ENCODE measurements at places on chromosomes 5 and 9.
A peak's percentile ranks its signal among the peaks of the same experiment; 100 is the strongest.

DNA sequence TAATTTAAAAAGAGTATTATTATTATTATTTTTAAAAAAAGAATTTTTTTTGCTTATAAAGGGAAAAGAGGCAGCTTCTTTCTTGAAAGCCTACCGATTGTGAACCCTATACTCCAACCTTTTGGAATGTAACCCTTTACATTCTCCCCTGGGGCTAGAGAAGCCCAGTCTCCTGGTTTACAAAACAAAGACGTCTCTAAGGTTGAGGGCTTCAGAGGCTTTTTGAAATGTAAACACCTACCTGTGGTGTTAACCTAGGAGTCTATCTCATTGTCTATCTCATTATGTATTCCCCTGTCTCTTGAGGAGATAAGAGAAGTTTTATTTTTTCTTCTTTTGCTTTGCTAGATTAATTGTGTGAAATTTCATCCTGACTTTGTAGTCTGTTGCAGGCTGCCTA lies 4.7 kb downstream of the TNFSF8 start:
- no peak for DNase-seq

DNA sequence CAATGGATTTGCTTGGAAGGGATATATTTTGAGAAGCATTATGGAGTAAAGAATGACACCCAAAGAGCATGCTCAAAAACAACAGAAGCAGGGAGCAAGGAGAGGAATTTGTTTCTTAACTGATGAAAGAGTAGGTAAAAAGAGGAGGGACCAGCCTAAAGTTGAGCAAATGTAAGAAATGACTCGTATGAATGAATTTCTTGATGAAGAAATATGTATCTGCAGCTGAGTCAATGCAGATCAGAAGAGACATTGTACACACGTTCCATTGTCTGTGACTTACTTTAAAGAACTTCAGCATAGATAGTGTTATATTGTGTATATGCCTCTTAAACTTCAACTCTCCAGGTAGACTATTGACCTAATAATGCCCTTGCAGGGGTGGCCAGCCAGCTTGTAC lies 112.7 kb upstream of the NREP start:
- no peak for DNase-seq

GRCh38 chr5:112921026-112921832 lies 798 bp downstream of the REEP5 start:
- peak; percentile 30 for DNase-seq

- DNase-seq = no peak
These were observed 323.5 kb downstream of the TLE4 start for GRCh38 chr9:79895232-79895631.

GRCh38 chr5:43096916-43097315 lies 23.8 kb upstream of the ZNF131 start:
- DNase-seq = no peak

GRCh38 chr5:134538296-134538695 lies 12.8 kb downstream of the JADE2 start:
- DNase-seq = no peak

GRCh38 chr5:59620535-59621212 lies 272.9 kb downstream of the PDE4D start:
- no peak for DNase-seq

- DNase-seq = no peak
These were observed 279.6 kb upstream of the ADAMTSL1 start for GRCh38 chr9:18194316-18194715.

DNA sequence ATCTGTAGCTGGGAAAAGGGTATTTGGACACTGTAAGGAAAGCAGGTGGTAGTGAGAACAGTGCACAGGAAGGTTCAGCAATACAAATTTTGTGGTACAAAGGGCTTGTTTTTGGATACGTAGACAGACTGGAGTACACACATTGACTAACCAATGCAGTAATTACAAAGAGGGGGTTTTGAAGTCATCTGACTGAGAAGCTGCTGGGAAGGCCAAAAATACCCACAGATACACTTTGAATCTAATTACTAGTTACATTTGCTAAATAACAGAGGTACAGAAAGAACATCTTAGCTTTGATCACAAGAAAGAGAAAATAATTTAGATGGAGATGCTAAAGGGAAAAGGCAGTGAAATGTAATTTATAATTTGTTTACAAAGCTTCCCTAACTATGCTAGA lies 45.9 kb downstream of the PKD2L2 start:
- DNase-seq = no peak

GRCh38 chr9:16867576-16868311 lies 2.7 kb downstream of the BNC2 start:
- no peak for DNase-seq

DNA sequence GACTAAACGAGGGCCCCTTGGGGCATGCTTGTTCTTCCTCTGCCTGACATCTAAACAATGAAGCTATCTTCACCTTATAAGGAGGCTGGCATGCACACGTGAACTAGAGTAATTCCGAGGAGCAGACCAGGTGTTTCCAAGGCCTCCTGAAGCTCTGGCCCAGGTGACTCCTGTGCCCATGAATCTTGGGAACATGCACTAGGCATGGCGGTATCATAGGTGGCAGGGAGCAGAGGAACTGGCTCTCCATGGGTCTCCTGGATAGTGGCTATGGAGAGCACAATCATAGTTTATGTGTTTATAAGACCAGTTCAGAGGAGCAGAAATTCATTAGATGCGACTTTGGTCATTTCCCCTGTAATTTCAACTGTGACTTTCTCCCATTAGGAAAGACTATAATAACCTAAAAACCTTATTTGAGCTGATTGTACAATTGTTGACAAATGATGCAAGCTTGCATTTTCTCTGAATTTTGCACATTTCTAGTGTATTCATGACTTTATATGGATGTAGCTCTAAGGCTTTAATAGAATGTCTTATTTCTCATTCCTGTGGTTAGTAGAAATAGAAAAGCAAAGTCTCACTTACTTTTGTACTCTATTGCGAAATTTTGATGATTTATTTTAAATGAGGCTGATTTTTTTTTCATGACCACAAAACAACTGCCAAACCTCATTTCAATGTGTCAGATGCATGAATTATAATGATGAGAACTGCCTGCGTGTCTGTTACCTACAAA lies 135.3 kb upstream of the RPS23 start:
- DNase-seq = no peak
